ENCODE measurements at places on chromosomes 7 and 10.
A peak's percentile ranks its signal among the peaks of the same experiment; 100 is the strongest.

GRCh38 chr10:24951201-24952142 lies 934 bp downstream of the PRTFDC1 start:
- peak; percentile 91 for DNase-seq

- DNase-seq, result no peak
These were observed 70.2 kb upstream of the PODXL start for GRCh38 chr7:131626643-131627042.

DNA sequence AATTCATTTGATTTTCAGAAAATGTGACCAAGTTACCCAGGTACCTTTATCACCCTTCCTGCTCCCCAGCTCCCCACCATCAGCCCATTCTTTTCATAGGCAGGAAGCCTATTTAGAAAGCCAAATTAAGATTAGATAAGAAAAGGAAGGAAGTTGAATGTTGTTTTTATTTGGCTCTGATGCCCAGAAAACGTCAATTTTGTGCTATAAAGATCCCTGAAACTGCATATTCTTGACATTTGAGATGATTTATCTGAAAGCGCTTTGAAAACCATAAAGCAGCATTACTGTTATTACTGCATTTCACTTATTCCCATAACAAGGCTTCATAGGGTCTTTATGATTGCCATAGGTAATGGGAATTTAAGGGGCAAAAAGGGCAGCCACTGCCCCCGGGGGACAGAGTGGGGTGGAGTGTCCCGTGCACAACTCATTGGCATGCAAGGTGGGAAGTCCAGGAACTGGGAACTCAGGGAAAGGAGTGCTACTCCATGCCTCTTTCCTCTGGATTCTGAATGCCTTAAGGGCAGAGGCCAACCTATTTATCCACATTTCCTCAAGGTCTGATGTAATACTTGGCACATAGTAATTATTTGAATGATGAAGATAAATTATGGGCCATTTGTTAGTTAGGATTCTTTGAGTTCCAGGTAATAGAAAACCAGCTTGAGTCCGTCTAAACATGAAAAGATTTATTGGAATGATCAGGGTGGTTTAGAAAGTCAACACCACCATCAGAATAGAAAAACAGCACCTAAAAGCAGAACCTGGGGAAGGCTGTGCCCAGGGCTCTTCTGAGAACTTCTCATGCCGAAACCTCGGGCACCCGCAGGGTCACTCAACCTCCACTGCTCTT lies 100.6 kb upstream of the ELMO1 start:
- DNase-seq, result peak; percentile 53

DNA sequence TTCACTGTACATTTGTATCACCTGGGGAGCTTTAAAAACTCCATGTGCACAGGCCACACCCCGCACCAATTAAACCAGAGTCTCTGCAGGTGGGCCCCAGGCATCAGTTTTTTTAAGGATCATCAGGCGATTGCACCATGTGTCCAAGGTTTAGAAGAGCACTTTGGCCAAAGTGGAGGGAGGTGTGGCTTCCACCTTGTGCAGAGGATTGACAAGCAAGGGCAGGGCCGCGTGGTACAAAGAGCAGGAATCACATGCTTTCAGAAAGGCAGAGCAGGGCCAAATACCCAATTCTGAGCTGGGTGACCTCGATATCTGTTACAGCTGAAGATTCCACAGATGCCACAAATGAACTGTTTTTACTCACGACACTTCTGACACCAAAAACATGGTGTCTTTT lies 52.4 kb downstream of the NOC3L start:
- no peak for DNase-seq

DNA sequence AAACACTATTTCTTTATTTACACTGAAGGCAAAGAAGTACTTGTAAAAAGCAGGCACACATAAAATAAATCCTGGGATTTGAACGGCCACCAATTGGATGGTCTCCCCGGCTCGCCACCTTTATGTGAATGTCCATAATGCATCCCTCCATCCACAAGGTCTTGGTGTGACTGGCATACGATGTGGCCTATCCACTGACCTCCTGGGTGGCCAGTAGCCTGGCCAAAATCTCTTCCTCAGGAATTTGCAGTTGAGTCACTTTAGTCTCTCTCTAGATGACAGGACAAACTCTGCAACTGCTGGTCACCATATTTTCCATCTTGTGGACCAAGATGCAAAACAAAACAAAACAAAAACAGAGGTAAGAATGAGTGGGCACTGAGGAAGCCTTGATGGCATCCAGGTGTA lies 39.1 kb downstream of the CDK1 start:
- no peak for DNase-seq

GRCh38 chr7:41431671-41432070 lies 271.2 kb downstream of the INHBA start:
- no peak for DNase-seq

- no peak for DNase-seq
These were observed 164.3 kb downstream of the NRF1 start for GRCh38 chr7:129775695-129776361.

- peak; percentile 78 for DNase-seq
These were observed 99.7 kb downstream of the PLCE1 start for GRCh38 chr10:94093286-94093905.

DNA sequence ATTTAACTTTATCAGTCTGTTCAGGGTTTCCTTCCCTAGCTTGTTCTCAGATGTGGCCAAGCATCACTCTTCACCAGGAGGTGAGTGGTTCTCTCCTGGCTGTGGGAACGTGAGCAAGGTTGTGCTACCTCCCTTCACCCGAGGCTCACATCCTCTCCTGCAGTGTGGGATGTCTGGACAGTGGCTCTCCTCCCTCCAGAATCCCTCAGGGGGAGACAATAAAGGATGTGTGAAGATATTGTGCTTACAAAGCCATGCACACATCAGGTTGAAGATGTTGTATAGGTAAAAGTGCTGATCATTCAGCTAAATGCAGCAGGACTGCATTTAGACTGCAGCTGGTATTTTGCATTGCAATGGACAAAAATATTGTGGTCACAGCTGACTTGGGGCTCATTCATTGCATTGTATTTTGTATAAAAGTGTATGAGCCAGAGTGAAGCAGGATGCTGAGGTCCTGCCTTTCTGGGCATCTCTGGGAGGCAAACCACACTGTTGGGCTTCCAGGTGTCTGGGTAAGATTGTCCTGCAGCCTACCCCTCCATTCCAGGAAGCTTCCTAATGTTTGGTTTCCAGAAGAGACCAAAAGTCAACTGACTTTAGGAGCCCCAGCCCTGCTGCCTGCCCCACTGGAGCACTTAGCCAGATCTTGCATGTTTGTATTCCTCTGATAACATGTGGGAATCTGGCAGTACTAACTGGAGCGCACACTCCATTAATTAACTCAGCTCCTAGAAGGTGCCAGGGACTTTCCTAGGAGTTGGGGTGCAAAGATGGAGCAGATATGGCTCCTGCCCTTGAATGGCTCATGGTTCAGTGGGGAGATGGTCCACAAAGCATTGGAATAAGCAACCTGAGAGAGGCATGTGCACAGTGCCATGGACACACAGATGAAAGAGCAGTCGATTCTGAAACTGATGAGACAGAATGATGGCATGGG lies 292.5 kb upstream of the ZNF32 start:
- DNase-seq, result peak; percentile 79

DNA sequence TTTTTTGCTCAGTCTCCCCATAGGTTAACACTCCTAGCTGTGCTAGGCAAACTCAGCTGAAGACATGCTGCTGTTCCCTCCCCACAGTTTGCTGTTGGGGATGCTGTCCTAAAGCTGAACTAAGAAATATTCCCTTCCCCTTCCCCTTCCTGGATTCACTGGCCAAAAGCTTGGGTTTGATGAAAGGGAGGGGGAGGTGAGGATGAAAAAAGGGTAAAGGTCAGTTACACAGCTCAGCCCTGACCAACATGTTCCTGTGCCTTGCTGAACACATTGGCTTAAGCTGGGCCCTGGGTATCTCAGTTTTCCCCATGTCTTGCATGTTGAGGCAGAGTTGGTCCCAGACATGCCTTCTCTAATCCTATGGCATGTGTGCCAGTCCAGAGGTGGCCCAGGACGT lies 15.3 kb downstream of the CCM2 start:
- DNase-seq, result no peak

- peak; percentile 99 for DNase-seq
These were observed at the start of gene TCF7L2 for GRCh38 chr10:112949875-112950507. Gene TCF7L2, plus strand, starts transcription at chr10:112950247. Its CDS starts 510 bp downstream, at chr10:112950757.

DNA sequence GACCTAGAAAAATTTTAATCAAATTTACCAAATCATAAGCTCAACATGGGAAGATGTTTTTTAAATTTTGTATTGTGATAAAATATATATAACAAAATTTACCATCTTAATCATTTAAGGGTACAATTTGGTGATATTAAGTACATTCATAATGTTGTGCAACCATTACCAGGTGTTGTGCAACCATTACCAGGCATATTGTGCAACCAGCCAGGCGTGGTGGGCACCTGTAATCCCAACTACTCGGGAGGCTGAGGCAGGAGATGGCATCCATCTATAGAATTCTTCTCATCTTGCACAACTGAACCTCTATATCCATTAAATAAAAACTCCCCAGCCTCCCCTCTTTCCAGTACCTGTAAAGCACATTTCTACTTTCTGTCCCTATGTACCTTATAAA lies 124.5 kb upstream of the SLC13A1 start:
- DNase-seq, result no peak

DNA sequence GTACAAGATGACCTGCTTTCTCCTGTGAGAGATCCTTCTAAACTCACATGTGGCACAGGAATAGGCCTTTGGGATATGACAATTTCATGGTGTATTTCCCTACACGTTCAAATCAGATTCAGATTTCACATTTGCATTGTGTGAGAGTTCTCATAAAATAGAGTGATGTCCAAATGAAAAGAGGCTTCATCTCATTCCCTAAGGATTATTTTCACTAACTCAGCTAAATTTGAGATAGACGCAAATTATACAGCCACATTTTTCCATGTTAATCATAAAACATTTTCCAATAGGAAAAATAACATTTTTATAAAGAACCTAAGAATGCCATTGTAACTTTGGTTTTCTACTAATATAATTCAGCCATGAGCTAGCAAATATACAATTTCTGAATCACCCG lies 35.5 kb upstream of the PARD3 start:
- no peak for DNase-seq

DNA sequence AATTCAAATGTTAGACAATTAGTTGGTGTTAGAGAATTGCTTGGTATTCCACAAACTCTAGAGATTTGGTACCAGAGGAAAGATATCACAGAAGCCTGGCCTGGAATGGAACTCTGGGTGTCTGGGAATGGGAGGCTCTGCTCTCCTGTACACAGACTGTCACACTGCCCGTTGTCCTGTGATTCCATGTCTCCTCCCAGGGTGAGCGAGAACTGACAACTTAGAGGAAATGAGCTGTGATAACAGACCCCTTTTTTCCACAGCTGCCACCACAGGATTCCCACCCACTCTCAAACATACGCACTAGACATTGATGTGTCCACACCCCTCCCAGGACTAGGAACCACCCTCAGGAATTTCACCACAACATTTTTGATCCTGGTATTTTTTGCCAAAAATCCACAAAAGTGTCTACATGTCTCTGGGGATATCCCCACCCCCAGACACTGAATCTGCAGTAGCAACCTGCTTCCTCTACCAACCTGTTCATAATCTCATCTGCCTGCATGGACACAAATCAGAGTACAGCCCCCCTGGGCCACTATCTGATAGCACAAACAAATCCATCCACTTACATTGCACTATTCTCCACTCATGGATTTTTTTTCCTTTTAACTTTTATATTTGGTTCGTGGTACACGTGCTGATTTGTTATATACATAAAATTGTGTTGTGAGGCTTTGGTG lies 4.7 kb downstream of the ZNF273 start:
- no peak for DNase-seq

DNA sequence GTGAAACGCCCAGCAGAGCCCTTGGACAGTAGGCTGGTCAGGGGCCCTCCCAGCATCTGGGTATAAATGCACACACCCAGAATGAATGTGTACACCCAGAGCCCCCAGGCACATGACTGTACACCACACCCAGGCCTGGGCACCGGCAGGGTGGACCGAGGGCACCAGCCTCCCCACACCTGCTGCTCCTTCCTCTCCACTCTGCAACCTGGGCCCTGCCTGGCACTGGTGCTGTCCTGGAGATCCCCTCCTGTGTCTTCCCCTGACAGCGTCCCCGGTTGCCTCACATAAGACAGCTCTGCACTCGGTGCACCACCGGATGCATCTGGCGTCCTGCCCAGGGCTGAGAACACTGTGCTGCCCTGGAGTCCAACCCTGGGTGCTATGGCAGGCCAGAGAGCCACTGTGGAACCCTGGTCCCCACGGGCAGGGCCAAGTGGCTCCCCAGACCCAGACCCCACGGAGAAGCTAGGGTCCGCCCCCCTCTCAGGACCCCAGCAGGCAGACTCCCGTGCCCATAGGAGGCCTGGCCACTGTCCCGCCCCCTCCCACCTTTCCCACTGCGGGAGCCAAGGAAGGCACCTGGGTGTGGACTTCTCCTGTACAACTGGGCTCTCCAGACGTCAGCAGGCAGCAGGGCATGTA lies 6.6 kb downstream of the RASGEF1A start:
- peak; percentile 87 for DNase-seq

DNA sequence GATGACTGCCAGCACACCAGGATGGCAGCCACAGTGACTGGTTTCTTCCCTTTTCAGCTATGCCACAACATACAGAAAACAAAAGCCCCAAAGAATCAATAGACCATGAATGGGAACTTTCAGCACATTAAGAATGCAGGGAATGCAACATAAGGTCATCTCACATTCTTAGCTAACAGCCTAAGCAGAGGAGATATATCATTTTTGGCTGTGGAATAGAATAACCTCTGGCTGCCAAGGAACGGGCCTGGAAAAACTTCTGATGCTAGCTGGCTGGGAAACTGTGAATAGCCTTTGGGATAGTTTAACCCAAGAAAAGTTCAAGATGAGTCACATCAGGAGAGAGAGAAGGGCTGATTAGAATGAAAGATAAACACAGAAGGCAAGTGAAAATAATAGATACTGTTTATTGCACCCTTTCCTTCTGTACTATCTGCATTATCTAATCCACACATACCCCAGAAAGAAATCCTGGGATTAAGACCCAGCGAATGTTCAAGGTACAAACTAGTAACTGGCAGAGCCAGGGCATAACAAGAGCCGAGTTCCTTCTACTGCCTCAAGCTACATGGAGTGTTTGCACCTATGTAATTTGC lies 169.2 kb downstream of the SEMA3A start:
- DNase-seq, result no peak

DNA sequence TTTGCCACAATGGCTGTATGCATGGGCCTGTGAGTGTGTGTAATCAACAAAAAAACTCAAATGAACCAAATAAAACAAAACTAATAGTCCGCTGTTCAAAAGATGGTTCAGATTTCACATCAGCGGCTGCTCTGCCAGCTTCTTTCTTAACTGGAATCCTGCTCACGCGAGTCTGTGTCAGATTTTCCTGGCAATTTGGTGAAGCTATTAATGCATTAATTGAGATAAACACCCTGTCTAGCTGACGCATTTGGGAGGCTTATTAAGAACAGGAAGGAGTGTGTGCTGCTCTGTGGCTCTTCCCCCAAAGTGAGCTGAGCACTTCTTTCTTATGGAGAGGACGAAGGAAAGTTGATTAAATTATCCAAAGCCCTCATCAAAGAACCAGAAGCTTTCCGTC lies 336.6 kb upstream of the MKI67 start:
- no peak for DNase-seq
